ENCODE measurements at places on chromosomes 1 and 21.

GRCh38 chr1:247373721-247374141, 42.1 kb upstream of the ZNF496 start:
- DNase-seq = no peak

GRCh38 chr1:206891412-206891811, 5.8 kb upstream of the IL24 start:
- DNase-seq = no peak

DNA sequence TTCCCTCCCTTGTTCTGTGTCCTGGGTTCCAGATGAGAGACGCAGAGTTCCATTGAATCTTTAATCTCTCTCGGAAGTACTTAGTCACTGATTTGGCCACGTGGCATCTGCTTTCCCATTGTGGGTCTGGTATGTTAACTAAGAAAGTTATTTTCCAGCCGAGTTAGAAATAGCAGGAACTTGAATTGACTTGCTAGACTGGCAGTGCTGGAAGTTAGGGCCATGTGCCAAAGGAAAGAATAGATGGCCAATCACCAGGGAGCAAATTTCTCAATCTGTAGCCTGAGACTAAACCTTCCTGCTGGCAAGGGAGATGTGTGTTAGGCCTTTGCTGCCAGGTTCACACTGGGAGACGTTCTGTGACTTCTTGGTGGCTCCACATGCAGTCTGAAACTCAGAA, 24.2 kb upstream of the SLFNL1 start:
- no peak for DNase-seq

DNA sequence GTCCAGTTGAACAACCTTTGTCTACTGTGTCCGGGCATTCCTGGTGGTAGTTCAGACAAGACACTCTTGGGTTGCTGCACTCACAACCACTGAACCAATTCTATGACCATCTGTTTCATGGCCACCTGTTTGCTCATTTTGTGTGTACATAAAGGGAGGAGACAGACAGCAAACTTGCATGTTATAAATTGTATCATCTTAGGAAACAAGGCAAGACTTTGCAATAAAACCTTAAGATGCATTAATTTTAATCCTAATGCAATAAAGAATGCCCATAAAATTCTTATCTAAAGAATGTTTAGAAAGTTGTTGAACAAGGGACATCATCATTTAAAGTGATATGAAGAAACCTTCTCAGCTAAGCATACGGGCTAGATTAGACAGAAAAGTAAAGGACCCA, 34.8 kb downstream of the ADAM30 start:
- no peak for DNase-seq

GRCh38 chr1:177566495-177566894, 395.7 kb downstream of the BRINP2 start:
- no peak for DNase-seq

GRCh38 chr1:55420929-55421716, 206.0 kb upstream of the USP24 start:
- DNase-seq = no peak

DNA sequence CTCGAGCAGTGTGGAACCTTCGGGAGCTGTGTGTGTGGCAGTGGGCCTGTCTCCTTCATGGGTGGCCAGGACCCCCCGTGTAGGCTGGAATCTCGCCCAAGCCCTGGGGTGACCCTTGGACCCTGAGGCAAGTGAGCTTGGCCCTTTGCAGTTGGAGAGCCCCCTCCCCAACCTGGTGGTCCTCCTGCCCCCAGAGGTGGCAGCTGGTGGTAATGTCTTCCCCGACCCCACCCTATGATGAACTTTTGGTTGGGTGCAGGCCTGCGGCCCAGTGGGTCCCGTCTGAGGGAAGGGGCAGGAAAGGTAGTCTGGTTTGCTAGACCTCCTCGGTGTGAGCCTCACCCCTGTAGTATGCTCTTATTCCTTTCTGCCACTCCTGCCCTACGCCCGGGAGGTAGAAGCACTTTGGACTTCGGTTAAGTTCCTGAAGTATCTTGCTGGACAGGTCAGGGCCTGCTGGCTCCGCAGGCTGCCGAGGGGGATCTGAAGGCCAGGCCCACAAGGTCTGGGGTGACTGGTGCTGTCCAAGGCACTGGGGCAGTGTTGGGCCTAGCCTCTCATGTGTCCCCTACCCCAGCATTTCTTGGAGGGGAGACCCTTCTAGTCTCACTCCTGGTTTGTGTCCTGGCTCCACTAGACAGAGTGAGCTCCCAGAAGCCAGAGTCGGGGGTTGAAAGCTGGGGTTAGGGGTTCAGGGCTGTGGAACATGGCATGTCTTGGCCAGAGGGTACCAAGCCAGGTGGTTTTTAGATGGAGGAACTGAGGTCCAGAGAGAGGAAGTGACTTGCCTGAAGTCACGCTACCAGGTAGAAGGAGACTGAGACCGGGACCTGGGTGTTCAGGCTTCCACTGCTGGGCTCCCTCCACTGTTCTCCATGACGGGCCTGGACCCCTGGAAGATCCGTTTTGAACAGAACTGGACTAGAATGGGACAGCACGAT, 1.8 kb downstream of the ZNF362 start:
- DNase-seq = no peak

GRCh38 chr21:15695241-15695640, 34.5 kb upstream of the USP25 start:
- DNase-seq = no peak

- DNase-seq = no peak
Observed at GRCh38 chr1:94907136-94907535, 19.8 kb downstream of the CNN3 start.

GRCh38 chr1:162475089-162475488, 22.5 kb upstream of the UHMK1 start:
- no peak for DNase-seq

- no peak for DNase-seq
Observed at GRCh38 chr1:82632155-82632554, 831.4 kb downstream of the ADGRL2 start.

DNA sequence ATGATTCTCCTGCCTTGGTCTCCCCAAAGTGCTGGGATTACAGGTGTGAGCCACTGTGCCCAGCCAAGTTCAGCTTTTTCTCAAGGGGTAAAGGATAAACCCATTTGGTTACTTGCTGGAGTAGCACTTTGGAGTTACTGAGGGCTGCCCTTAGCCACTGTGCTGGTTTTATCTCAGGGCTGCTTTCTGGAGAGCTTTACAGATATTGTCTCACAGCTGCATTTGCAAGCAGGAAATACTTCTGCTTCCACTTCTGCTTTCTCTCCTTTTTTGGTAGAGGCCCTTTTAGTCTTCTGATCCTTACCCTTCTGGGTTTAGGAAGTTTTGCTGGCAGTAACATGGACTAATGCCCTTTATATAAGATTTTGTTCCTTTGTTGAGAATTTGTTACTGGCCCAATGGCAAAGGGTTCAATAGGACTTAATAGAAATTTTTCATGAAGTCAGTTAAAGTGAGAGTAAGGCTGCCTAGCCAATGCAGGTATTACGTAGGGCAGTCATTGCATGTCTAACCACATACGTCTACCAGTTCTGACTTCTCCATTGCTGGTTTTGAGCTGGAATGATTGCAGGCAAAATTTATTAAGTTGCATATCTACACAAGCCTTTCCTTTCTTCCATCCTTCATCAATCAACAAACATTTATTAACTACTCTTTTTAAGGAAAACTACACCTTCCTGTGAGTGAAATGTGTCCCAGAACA, 24.4 kb downstream of the CAP1 start:
- no peak for DNase-seq

DNA sequence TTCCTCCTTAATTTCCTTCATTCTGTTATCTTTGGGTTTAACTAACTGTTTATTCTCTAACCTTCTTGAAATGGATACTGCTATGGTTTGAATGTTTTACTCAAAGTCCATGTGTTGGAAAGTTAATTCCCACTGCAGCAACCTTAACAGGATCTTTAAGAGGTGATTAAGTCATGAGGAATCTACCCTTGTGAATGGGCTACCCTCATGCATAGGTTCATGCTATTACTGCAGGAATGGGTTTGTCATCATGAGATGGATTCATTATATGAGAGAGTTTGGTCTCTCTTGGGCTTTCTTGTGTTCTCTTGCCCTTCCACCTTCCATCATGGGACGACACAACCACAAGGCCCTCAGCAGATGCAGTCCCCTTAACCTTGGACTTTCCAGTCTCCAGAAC, 516.9 kb downstream of the ADGRL2 start:
- peak; percentile 53 for DNase-seq

DNA sequence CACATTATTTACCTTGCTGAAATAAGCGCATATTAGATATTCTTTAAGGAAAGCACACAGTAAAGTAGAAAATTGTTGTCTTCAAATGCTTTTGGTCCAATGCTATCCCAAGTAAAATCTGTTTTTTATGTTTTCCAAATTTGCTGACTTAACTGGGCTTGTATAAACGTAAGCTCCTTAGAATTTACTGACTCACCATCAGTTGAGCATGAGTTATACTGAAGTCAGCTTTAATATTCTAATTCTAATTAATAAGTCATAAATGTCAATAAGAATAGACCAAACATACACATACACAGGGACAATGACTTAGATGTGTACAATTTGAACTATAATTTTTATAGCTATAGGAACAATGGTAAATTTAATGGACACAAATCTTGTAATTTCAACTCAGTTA, 319.2 kb downstream of the TPR start:
- DNase-seq = no peak

- no peak for DNase-seq
Observed at GRCh38 chr1:201266276-201266675, 17.0 kb upstream of the PKP1 start.

GRCh38 chr1:180156201-180156600, 1.5 kb downstream of the QSOX1 start:
- no peak for DNase-seq

DNA sequence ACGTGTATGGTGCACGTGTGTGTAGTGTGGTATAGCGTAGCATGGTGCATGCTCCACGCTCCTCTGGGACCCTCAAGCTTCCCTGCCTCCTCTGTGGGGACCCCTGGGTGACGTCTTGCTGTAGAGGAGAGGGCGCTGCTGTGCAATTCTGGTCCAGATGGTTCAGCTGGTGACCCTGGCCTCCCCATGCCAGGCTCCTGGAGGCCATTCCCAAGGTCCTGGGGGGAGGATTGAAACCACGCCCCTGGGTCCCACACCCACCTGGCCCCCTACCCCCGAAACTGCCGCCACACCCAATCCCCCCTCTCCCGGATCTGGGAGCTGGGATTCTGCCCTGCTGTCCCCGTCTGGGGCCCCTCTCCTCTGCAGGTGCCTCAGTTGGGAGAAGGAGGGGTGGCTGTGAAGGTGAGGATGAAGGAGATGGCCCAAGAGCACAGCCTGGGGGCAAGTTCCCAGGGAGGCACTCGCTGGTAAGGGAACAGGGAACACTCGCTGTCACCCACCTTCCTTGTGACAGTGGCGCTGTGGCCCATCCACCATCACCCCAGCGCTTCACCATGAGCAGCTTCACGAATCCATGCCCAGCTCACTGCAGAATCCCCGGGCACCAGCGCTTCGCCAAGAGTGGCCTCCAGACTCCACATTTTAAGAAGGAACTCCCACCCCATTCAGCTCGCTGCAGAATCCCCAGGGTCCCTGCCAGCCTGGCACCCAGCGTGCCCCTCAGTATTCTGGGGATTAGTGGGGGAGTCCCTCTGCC, 38.0 kb downstream of the WDR4 start:
- DNase-seq = no peak

DNA sequence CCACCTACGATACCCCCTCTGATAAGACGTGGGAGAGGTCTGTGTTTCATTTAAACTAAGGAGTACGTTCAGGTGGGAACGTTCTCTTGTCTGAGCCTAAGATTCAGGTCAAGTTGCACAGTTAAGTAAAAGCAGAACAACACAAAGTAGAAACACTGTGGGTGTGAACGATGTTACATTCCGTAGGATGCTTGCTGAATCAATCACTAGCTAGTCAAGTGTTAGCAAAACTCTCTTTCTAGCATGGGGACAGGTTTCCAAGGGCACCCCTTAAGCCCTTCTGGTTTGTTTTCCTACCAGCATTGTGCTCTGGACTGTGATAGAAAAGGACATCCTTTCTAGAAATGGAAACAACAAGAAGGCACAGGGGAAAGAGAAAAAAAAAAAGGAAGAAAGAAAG, 13.3 kb downstream of the C1orf162 start:
- no peak for DNase-seq

GRCh38 chr1:175405766-175406165, 213.2 kb upstream of the KIAA0040 start:
- DNase-seq = no peak

GRCh38 chr1:38249001-38249400, 202.4 kb upstream of the POU3F1 start:
- no peak for DNase-seq

GRCh38 chr1:38183096-38183495, 136.5 kb upstream of the POU3F1 start:
- DNase-seq = no peak

GRCh38 chr1:113905435-113905861, 322 bp downstream of the DCLRE1B start:
- DNase-seq = no peak

DNA sequence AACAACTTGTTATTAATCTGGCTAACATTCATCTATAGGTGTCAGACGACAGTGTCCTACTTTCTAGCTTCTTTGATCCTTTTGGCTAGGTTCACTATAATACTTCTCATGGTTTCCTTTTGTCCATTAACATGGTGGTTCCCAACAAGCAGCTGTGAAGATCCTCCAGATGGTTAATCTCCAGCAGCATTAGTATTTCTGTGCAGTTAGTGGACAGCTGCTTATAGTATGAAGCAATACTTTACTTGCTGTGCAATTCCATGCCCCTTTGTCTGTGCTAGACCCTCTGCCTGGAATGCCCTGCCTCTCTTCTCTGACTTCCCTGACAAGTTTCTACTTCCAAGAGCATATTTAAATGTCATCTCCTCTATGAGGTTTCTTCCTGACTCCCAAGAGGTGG, 41.7 kb upstream of the ARHGAP29 start:
- DNase-seq = no peak

- DNase-seq = no peak
Observed at GRCh38 chr1:195019385-195019784, 1588.9 kb downstream of the KCNT2 start.

DNA sequence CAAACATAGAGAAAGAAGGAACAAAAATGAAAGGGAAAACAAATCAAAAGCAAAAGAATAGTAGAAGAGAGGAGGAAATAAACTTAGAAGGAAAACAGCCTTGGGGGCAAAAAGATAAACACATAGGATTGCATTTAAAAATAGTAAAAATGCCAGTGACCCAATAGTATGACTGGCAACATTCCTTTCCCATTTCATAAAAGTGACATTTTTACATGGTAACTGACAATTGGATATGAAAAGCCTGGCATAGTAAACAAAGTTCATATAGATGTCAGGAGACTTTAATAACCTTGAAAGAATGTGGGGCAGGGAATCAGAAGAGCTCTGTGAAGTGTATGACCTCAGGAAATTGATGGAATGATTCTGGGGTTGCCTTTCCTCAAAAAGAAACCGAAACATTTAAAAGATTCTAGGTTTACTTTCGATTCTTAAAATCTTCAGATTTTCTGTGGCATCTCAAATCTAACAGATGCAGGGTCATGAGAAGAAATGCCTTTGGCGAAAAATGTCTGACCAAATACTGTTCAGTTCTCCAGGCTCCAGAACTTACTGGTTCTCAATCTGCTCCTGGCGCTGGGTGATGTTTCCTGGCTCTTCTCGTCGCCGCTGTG, 33.7 kb downstream of the SPTA1 start:
- DNase-seq = no peak

DNA sequence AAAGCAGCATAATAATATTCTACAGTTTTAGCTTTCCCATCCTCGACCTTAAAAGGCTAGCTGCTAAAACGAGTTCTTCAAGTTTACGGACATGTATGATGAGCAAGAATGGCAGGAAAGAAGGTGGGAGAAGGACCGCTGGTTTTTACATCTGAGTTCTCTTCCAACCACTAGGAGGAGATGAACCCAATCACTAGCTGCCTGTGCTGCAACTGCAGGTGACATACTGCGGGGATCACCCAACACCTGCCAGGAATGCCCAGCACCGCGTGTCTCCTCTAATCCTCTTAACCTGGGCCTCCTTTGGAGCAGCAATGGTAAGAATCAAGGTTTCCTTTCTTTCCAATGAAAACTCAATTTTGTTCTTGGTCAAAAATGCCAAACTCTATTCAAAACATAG, 23.5 kb downstream of the TOR3A start:
- DNase-seq = no peak

Data from NCI-H226 (cell line).